ENCODE measurements at places on chromosomes 5 and 9.

GRCh38 chr9:131046581-131047202, 37.7 kb downstream of the LAMC3 start:
- DNase-seq: peak; percentile 69

DNA sequence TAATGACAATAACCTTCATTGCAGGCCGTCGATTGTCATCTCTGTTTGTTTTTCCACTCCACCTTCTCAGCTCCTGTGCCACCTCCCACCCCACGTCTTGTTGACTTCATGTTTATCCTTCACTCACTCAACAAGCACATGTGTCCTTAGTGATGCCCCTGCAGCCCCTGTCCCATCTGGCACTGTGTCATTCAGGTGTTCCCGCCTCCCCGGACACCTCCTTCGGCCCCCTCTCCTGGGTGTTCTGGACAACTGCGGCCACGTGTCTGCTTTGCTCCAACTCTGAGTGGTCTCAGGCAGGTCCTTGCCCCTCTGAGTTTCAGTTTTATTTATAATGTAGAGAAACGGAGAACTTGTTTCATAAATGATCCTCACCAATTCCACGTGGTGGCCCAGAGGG, 91.0 kb upstream of the COL5A1 start:
- DNase-seq: no peak

DNA sequence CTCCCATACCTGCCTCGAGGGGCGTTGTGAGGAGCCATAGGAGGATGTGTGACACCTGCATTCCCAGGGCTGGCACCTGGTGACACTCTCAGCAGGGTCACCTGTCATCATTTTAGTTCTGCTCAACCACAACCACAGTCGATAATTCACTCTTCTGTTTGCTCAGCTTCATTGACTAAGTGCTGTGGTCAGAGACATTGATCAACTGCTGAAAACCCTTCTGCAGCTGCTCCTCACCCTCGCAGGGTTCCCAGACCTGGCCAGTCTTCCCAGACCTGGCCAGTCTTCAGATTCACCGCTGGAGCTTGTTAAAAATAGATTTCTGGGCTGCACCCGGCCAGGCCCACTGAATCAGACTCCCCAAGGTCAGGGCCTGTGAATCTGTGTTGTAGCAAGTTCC, 92.8 kb downstream of the MVB12B start:
- DNase-seq: no peak

GRCh38 chr9:93080406-93080805, 15.6 kb upstream of the CARD19 start:
- no peak for DNase-seq

GRCh38 chr5:149416987-149417710, 38.1 kb upstream of the IL17B start:
- DNase-seq: no peak

GRCh38 chr9:89418474-89418845, 79.5 kb downstream of the SEMA4D start:
- DNase-seq: peak; percentile 15

- no peak for DNase-seq
These were observed 39.5 kb downstream of the ADAMTS16 start for GRCh38 chr5:5179597-5179996.

DNA sequence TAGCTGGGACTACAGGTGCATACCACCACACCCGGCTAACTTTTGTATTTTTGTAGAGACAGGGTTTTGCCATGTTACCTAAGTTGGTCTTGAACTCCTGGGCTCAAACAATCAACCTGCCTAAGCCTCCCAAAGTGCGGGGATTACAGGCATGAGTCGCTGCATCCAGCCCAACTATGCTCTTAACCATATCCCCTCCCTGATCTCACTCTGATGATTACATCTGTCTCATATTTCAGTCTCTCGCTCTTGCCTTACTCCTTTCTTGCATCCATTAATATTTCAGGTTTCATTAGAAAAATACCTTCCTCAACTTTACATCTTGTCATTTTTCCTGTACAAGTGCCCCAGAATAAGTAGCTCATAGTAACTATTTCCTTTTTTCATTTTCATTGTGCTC, 61.0 kb upstream of the BASP1 start:
- no peak for DNase-seq

DNA sequence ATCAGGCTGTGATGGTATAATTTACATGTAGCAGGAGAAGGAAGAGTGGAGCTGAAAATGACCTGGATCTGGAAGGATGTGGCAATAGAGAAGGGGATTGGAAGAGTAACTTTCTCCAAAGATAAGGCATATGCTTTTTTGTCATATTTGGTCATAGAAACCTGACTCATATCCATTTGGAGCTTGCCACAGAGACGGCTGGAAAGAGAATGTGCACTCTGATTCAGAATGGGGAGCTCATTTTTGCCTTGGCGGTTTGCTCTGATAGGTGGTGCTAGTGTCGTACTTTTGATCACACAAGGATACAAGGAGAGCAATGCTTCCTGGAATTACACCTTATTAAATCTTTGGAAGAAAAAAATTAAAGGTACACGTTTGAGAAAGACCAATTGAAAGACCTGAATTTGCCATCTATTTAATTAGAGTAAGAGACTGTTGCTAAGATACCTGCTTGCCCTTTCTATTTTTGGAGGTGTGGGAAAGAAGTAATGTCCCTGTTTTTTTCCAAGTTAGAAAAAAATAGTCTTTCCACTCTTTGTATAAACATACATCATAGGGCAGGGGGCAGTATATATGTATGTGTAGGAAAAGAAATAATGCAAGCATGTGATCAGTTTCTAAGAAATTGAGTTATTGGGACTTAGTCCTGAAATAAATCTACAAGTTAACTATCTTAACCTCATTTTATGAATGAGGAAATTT, 5.4 kb downstream of the LSM11 start:
- DNase-seq: no peak

DNA sequence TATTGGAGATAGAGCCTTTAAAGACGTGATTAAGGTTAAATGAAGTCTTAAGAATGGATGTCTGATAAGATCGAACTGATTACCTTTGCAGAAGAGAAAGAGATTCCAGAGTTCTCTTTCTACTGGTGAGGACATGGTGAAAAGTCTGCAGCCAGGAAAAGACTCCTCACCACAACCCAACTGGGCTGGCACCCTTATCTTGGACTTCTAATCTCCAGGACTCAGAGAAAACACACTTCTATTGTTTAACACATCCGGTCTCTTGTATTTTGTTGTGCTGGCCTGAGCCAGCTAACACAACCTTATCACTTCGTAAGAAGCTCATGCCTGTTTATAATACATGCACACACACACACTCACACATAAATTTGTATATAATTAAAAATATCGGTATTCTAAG, 489.1 kb downstream of the PRDM9 start:
- no peak for DNase-seq

- DNase-seq: no peak
These were observed 35.1 kb upstream of the FREM1 start for GRCh38 chr9:14945351-14945750.

GRCh38 chr5:167573370-167574127, 717.9 kb upstream of the WWC1 start:
- peak; percentile 48 for DNase-seq

DNA sequence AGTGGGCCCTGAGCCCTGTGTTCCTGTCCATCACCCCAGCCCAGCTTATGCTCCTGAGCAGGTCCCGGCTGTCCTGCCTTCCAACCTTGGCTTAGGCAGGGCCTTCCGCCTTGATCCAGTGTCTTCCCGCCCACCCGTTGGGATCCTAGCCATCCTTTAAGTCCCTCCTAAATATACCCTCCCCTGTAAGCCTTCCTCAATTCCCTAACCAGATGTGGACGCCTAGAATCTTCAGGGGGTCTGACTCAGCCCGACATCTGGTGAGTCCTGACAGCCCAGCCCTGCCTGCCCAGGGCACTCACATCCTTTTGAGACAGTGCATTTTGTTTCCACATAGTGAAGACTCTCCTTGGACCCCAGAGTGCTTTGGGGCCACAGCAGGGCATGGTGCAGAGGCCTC, 23.7 kb downstream of the SLC6A7 start:
- DNase-seq: peak; percentile 72

DNA sequence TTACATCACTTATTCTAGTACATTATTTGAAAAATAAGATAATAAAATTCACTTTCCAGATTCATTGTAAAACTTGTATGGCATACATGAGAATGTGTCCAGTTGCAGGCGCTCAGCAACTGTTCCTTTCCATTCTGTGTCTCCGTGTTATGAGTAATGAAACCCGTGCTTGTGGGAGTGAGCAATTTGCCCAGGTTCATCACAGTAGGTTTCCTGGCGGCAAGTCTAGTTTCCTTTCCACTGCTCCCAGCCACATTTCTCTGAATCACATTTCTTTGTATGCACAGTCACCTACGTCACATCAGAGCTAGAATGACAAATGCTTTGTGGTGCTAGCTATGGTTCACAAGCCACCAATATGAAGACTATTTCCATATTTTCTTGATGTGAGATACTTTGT, 39.9 kb downstream of the MOCS2 start:
- DNase-seq: no peak

- DNase-seq: no peak
These were observed 45.6 kb downstream of the NKD2 start for GRCh38 chr5:1054018-1054798.

DNA sequence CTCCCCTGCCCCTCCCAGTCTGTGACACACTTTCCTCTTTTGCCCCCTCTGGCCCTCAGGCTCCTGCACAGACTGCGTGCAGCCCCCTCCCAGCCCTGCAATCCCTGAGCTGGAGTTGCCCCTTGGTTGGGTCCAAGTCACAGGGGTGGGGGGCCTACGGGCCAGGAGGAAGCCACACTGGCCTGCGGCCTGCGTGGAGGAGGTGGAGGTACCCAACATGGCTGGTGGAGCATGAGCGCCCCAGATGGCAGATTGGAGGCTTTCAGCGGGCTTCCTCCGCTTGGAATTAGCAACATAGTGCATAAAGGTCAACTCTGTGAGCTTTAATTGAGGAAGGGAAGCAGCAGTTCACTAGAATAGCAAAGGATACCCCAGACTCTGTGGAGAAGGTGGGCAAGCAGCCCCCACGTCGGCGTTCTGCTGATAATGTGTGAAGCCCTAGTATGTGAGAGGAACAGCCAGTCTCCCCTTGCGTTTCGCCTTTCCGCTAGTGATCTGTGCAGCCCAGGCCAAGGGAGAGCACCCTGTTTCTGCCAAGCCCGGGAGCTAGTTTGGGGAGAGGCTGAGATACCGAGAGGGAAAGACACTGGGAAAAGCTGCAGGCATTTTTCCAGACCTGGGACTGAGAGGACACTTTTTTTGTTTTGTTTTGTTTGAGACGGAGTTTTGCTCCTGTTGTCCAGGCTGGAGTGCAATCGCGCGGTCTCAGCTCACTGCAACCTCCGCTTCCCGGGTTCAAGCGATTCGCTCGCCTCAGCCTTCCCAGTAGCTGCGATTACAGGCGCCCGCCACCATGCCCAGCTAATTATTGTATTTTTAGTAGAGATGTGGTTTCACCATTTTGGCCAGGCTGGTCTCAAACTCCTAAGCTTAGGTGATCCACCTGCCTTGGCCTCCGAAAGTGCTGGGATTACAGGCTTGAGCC, 35.3 kb upstream of the MACIR start:
- no peak for DNase-seq

GRCh38 chr5:112070022-112070421, 313.0 kb upstream of the NREP start:
- no peak for DNase-seq

GRCh38 chr5:107268241-107268640, 402.5 kb downstream of the EFNA5 start:
- no peak for DNase-seq

- no peak for DNase-seq
These were observed 56.7 kb upstream of the OSMR start for GRCh38 chr5:38789134-38789533.

DNA sequence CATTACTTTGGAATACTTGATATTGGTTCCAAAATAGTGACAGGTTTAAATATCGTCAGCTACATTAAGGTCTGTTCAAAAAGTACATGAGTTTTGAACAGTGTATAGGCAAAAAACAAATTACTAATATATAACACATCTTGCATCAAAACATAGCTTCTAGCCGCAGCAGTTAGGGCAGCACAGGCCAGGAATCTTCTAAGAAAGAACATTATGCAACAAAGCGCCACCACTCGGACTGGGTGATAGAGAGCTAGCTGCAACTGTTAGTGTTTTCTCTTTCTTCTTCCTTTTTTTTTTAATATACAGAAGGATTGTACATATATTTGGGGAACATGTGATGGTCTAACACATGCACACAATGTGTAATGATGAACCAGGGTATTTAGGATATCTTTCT, 504.5 kb downstream of the NR2F1-AS1 start:
- DNase-seq: no peak

DNA sequence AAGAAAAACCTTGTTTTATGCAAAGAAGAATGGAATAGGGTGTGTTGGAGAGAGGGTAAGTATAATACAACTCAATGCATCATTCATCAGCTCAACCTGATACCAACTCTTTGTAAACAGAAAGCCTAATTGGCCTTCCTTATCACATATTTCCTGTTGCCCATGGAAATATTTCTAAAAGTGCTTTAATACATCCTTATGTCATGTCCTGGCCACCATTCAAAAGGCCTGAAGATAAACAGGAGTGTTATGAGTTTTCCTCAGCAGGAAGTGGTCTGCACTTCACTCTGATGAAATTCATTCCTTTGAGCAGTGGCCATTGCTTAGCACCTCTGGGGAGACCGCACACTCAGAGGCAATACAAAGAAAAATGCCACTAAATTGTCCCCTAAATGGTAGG, 511.2 kb downstream of the SEMA5A start:
- DNase-seq: no peak

DNA sequence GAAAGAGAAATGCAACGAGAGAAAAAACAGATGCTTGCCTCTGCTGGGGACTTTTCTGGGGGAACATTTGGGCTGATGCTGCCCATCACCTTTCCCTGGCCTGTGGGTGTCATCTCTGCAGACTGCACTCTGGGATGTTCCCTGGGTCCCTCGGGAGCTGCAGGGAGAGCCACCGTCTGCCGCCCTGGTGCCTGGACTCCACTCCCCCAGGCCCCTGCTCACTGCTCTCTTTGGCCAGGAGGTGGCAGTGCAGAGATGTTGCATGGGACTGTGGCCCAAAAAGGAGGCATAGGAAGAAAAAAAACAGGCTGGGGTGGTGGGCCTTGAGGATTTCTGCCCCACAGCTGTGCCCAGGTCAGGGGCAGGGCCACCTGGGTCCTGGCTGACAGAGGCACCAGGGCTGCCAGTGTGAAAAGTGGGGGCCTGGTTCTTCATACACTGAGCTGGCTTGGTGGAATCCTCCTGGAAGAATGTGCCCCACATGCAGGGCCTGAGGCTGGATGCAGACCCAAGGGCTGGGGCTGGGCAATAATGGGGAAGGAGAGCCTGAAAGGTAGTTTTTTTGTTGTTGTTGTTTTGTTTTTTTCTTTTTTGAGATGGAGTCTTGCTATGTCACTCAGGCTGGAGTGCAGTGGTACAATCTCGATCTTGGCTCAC, 353.6 kb downstream of the SLIT3 start:
- DNase-seq: no peak

GRCh38 chr5:92402045-92402444, 1018.9 kb upstream of the ARRDC3 start:
- no peak for DNase-seq

DNA sequence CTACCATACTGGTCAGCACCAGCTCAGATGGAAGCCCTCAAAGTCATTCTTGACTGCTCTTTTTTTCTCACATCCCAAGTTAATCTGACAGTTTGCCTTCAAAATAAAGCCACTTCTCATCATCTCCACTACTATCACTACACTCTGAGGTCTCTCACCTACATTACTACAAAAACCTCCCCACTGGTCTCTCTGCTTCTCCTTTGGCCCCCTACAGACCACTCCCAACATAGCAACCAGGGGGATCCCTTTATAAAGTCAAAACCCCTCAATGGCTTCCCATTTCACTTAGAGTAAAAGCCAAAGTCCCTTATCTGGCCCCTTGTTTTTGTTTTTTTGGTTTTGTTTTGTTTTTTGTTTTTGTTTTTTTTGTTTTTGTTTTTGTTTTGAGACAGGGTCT, 4.6 kb downstream of the ARAP3 start:
- no peak for DNase-seq

- DNase-seq: no peak
These were observed 61.8 kb downstream of the DRD1 start for GRCh38 chr5:175382171-175382570.

Measured in muscle of arm (tissue), 14 donors.